ENCODE measurements at places on chromosomes 1 and 21. TPM values are rescaled to one million over a fixed set of nuclear protein-coding genes. Genes with fewer than 3 reads are reported as not detected.

DNA sequence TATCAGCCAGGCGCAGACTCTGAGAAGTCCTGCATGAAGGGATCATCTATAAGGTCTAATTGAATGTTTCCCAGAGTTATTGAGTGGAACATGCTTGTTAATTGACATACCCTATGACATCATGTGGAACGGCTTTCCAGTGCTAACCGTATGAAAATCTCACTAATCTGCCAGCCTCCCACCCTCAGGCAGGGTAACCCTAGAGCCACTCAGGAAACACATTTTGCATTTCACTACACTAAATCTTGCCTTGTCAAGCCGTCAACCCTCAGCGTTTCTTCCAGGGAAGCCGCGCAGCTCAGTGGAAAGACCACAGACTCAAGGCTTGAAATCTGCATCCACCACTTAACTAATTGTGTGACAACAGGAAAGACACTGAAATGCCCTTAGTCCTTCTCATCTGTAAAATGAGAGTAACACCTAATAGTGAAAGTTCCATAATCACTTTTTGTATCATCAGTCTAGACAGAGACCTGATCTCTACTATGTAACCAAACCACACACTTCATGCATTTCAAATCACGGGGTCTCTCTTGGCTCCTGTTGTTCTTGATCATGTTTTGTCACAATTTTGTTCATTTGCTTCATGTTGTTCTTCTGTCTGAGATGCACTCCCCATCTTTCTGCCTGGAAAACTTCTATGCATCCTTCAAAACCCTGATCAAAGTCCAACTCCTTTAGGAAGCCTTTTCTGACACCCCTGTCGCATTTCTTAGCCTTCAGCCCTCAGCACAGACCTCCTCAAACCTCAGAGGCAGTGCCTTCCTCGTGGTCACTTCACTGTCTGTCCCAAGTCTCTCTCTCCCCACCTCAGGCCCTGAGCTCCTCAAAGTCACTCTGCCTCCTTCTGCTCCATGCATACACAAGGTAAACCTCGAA lies 246.5 kb downstream of the TOMM20 start:
- H3K27me3 ChIP-seq: no peaks in the 10 kb centered on the region
- no peaks in the 10 kb centered on the region for H3K36me3 ChIP-seq
- no peak for DNase-seq
- no peak overlapping the region for H3K4me3 ChIP-seq
- H3K27ac ChIP-seq: no peak overlapping the region

DNA sequence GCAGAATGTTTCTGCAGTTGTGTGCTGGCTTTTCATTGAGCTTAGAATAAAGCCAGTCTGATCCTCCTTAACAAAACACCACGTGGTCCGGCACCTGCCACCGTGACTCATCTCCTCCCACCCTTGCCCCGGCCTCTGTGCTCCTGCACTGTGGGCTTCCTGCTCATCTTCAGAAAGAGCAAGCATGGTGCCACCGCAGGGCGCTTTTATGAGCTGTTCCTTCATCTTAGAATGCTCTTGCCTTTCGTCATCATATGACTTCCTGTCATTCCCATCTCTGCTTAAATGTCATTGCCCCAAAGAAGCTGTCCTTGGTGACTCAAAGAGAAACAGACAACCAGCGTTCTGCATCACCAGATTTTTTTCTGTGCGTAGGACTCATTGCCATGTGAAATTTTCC lies 117.8 kb downstream of the HHAT start:
- no peaks in the 10 kb centered on the region for H3K4me1 ChIP-seq
- DNase-seq: peak; percentile 50
- H3K4me3 ChIP-seq: no peak overlapping the region
- no peaks in the 10 kb centered on the region for H3K27me3 ChIP-seq

- H3K4me1 ChIP-seq: no peaks in the 10 kb centered on the region
- H3K36me3 ChIP-seq: no peaks in the 10 kb centered on the region
- no peak overlapping the region for H3K27ac ChIP-seq
- no peak for DNase-seq
Measured at GRCh38 chr21:19122356-19122755, 718.8 kb upstream of the TMPRSS15 start.

DNA sequence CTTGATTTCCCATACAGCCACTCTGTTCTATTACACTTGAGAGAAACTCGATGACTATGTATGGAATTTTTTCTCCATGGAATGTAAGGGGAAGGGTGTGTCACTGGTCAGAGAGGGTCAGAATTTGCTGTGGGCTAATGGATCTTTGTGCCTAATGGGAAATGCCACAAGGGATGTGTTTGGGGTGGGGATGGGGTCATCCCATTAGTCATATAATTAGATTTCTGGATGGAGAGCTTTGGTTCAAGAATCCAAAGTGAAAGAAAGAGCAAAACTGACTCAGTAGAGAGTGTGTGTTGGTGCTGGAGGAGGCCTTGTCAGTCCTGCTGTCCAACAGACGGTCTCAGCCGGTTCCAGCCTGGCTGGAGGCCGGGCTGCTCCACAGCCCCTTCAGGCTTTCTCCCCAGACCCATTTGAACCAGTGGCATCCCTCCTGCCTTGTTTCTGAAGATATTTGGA lies 86.4 kb downstream of the LAMC2 start:
- H3K27ac ChIP-seq: peak overlapping the region; percentile 86
- DNase-seq: peak; percentile 96
- no peak overlapping the region for H3K4me3 ChIP-seq

DNA sequence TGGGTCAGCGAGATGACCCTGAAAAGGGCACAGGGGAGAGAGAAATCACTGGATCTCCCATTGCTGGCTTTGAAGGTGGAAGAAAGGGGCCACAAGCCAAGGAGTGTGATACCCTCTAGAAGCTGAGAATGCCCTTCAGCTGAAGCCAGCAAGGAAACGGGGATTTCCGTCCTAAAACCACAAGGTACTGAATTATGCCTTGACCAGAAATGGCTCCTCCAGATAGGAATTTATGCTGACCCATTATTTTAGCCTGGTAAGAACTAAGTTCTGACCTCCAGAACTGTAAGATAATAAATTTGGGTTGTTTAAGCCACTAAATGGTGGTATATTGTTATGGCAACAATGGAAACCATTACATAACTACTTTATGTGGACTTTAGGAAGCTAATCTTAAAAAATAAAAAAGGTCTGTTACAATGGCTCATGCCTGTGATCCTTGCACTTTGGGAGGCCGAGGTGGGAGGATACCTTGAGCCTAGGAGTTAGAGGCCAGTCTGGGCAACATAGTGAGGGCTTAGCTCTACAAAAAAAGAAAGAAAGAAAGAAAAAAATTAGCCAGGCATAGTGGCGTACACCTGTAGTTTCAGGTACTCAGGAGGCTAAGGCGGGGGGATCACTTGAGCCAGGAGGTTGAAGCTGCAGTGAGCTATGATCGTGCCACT lies 3.6 kb upstream of the H6PD start:
- no peak for DNase-seq
- no peak overlapping the region for H3K27ac ChIP-seq
- H3K27me3 ChIP-seq: no peaks in the 10 kb centered on the region
- peaks cover 3% of the 10 kb centered on the region for H3K4me1 ChIP-seq
- H3K4me3 ChIP-seq: no peak overlapping the region
- H3K36me3 ChIP-seq: no peaks in the 10 kb centered on the region

GRCh38 chr1:90381598-90381997 lies 335.5 kb downstream of the BARHL2 start:
- no peak overlapping the region for H3K4me3 ChIP-seq
- H3K4me1 ChIP-seq: no peaks in the 10 kb centered on the region
- no peaks in the 10 kb centered on the region for H3K36me3 ChIP-seq
- DNase-seq: no peak
- H3K27ac ChIP-seq: no peak overlapping the region

DNA sequence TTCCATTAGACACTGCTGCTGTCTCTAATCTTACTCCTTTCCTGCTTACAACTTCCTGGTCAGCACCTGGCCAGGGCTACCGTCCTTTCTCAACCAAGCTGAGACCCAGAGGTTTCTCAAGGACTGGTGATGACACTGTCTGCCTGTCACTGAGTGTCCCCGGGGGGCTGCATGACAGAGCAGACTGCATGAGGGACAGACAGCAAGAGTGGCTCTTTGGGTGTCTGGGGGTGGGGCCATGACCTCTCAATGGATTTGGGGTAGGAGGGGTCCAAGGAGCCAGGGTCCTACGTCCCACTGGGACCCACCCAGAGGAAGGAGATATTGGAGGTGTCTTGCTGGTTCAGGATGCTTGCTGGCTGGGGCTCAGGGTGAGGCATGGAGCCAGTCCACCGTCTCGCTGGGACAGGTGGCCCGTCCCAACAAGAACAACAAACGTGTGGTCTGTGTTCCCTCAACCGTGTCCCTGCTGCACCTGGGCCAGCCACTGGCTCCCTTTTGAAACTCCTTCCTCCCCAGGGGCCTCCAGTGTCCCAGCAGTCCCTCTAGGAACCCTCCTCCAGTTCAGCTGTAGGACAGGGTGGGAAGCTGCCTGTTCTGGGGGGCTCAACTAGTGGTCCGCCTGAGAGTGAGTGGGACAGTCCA lies 344.6 kb upstream of the AJAP1 start:
- H3K4me1 ChIP-seq: no peaks in the 10 kb centered on the region
- H3K36me3 ChIP-seq: no peaks in the 10 kb centered on the region
- no peak overlapping the region for H3K4me3 ChIP-seq
- DNase-seq: no peak

The SPRR2D gene
- total RNA-seq: not detected

The CD1D gene
- total RNA-seq: 0.66 TPM

The HSF2BP gene
- 1.2 TPM for total RNA-seq

The PGBD2 gene
- 8.2 TPM for total RNA-seq

All from fibroblast of lung (primary cell).